ENCODE measurements at places on chromosomes 4 and X. TPM values are rescaled to one million over a fixed set of nuclear protein-coding genes. Genes with fewer than 3 reads are reported as not detected.

Gene S100P
- total RNA-seq: not detected

Gene FAM9B
- not detected for total RNA-seq

Gene BDH2
- total RNA-seq: 25.5 TPM

Gene PAGE2
- not detected for total RNA-seq

Gene TMPRSS11A
- not detected for total RNA-seq

Gene RBM46
- total RNA-seq: not detected

Gene NPFFR2
- total RNA-seq: 0.36 TPM

Gene KLHL5
- 89.5 TPM for total RNA-seq

Gene PDGFC
- total RNA-seq: 16.9 TPM

All from thoracic aorta endothelial cell (primary cell).